Brain (organoid and tissue), 16 donors: ENCODE measurements at places on chromosomes 12 and 14.

- DNase-seq: no peak
Observed at GRCh38 chr12:30155001-30155730, 371.4 kb upstream of the TMTC1 start.

DNA sequence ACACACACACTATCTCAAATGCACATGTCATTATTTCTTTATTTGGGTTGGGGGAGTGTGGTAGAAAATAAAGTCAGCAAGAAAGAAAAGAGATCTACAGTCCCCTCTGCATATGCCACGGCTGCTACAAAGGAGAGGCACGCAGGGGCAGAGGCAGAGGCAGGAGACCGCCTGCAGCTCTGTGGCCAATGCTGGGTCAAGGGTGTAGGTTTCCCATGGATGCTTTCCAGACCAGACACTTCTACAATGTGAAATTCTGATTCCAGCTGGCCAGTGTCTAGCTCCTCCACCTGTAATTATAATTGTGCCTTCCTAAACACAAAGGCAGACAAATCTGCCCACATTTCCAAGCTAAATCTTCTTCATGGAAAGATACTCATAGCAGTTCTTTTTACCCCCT, 19.2 kb downstream of the VPS37B start:
- no peak for DNase-seq

DNA sequence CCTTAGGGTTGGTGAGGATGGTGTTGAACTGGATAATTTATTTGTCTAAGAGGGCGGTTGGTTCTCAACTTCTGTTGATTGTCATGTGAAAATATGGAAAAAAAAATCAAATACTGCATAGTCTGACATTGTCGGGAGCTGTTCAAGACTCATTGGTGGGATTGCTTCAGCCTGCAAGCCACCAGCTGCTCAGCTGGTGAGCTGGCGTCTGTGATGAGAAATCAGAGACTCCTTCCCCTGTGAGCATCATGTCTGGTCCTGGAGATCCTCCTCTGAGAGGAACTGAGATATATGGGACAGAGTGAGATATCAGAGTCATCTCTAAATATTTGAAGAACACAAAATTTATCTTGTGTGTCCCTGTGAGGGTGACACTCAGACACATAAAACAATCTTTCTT, 49.9 kb downstream of the TRIM9 start:
- DNase-seq: no peak

GRCh38 chr12:123270214-123271000, 1.2 kb downstream of the CDK2AP1 start:
- peak; percentile 28 for DNase-seq

- DNase-seq: no peak
Observed at GRCh38 chr12:133130808-133131128, 341 bp downstream of the ZNF10 start.

- no peak for DNase-seq
Observed at GRCh38 chr12:116939734-116940133, 29.0 kb downstream of the FBXW8 start.

- DNase-seq: no peak
Observed at GRCh38 chr12:116019415-116019814, 258.1 kb downstream of the MED13L start.

- DNase-seq: peak; percentile 87
Observed at GRCh38 chr12:14417715-14418114, 52.2 kb downstream of the ATF7IP start.

GRCh38 chr12:26795910-26796309, 37.1 kb downstream of the ITPR2 start:
- DNase-seq: no peak

- peak; percentile 39 for DNase-seq
Observed at GRCh38 chr14:74913986-74914573, 9.0 kb downstream of the RPS6KL1 start.

DNA sequence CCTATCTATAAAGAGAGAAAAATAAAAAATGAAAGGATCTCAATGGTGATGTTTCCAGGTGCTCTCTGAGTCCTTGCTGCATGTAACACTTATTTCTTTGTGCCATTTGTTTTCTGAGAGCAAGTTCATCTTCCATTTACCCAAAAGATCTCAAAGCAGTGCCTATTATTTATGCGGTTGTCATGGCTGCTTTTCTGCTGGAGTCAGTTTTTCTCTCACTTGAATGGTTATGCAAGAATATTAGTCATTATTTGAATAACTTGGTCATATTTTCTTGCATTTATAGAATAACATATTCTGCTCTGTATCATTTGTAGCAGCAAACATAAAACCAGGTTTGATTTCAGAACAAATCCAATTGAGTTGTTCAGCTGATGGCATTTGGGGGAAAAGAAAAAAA, 141.8 kb upstream of the G2E3 start:
- DNase-seq: no peak

DNA sequence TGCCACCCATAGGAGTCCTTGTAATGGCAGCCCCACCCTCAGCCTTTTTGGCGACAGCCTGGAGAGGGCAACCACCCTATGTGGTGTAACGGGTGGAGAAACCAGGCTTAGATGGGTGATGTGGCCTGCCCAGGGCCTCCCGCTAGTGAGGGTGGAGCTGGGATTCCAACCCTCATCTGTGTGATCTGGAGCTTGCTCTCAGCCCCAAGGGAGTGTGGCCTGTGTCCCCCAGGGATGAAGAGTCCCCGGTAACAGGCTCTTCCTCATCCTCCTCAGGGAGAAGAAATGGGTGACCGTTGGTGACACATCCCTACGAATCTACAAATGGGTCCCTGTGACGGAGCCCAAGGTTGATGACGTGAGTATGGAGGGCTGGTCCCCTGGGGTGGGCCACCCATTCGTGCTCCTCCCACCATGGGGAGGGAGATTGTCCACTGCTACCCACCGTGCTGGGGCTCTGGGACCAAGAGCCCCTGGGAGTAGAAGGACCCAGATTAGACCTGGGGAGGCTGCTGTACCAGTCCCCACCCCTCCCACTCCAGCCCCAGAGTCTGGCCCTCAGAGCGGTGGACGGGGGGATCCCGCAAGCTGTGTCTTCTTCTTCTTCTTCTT, 8.8 kb downstream of the BCL7A start:
- DNase-seq: no peak

DNA sequence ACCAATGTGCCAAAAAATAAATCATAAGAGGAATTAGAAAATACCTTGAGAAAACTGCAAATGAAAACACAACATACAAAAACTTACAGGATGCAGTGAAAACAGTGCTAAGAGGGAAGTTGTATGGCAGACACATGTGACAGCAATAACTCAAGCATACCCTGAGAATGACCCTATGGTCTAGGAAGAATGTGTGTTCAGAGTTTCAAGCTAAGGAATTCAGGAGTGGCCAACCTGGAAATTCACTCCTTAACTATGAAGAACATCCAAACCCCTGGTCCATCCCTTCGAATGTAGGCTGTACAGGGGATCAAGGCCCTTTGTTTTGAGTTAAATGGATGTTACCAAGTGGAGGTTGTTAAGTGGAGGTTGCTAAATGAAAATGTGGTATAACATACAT, 16.7 kb upstream of the TTC9 start:
- DNase-seq: no peak

DNA sequence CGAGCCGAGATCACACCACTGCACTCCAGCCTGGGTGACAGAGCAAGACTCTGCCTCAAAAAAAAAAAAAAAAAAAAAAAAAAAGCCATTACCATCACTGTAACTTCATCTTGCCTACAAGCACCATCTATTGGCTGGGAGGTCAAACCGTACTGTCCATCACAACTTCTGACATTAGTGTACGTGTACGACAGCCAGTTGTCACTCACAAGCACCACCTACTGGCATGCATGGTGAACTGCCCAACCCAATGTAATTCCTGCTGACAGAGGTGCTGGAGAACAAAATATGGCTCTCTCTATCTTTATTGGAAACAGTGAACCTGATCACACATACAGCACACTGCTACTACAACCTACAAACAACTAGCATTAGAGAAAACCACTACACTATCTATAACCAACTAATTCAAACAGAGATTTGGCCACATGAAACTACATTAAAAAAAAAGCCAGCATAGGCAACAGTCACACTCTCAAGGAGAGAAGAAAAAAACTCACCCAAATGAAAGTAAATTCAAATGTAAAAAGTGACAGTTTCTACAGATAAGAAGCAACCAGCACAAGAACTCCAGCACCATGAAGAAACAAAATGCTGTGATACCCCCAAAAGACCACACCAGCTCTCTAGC, 82.3 kb downstream of the PUS7L start:
- DNase-seq: no peak
